ENCODE measurements at places on chromosomes 7 and 10.

DNA sequence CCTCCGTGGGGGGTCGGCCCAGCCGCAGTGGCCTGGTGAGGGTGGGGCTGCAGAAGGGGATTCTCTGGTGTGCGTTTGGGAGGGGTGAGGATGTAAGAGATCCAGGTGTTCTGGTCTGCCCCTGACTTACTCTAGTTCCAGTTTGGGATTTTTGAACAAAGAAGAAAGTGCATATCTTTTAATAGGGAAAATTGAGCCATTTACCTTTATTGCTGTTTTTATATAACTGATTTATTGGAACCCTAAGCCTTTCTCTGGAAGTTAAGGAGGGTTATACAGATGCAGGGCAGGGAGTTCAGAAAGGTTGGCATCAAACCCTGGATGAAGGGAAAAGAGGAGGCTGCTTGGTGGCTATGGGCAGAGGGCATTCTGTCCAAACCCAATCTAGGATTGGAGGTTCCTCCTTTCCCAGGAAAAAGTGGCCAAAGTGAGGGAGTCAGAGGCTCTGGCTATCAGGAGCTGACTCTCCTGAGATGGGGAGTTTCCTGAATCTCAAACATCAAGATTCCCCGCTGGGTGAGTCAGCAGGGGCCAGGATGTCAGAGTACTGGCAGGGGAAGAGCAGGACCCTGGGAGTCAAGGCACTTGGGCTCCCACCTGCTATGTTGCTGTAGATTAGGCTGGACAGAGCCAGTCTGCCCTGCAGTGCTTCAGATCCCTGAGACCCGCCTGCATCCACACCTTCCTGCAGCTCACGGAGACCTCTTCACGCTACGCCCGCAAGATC, 67.5 kb downstream of the CLIP2 start:
- DNase-seq: no peak

GRCh38 chr10:114458955-114459354, 54.7 kb upstream of the AFAP1L2 start:
- peak; percentile 63 for DNase-seq

DNA sequence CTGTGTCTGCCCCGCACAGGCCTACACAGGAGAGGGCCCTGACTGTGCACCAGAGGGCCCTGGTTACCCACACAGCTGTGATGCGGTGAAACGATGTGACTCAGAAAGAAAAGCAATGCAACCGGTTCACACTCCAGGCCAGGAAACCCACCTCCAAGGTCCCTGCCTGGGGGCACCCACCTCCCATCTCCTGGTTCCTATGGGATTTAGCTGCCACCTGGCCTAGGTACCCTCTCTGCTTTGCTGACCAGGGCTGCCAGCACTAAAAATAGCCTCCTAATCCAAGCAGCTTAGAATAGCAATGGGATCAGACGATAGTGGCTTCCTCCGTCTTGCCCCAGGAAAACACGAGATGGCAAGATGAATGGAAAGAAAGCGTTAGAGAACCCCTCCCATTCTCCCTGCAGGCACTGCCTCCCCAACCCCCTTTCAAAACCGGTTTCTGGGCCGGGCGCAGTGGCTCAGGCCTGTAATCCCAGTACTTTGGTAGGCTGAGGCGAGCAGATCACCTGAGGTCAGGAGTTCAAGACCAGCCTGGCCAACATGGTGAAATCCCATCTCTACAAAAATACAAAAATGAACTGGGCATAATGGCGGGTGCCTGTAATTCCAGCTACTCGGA, 12.4 kb downstream of the RBP3 start:
- DNase-seq: no peak

GRCh38 chr10:10891124-10892082, 126.3 kb upstream of the CELF2 start:
- no peak for DNase-seq

DNA sequence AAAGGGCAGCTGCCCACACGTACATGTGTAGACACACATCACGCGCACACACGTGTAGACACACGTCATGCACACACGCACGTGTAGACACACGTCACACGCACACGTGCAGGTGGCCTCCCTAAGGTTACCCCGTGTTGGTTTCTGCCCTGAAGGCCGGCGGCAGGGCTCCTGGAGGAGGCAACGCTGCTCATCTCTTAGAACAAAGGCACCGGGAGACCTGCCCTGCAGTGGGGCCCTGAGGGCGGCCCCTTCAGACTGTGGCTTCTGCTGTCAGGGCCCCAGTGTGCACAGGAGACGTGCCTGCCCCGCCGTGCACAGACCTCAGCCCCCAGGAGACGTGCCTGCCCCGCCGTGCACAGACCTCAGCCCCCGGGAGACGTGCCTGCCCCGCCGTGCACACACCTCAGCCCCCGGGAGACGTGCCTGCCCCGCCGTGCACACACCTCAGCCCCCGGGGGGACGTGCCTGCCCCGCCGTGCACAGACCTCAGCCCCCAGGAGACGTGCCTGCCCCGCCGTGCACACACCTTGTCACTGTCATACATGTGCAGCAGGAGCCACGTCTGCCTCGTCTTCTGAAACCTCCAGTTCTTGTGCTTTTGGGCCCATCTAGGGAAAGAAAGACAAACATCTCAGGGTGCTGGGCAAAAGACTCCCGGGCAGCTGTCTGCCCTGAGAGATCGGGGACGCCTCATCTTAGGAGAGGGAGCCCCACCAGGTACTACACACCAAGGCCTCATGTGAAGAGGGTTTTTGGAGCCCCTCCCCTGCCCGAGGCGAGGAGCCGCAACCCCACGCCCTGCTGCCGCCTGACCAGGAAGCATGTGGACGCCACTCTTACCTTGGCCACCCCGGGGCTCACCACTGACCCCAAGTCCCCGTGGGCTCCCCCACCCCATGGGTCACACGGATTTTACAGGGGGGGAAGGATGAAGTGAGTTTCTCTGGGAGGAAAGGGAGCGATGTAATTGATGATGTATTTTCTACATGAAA, 17.3 kb downstream of the CYP2W1 start:
- peak; percentile 92 for DNase-seq

DNA sequence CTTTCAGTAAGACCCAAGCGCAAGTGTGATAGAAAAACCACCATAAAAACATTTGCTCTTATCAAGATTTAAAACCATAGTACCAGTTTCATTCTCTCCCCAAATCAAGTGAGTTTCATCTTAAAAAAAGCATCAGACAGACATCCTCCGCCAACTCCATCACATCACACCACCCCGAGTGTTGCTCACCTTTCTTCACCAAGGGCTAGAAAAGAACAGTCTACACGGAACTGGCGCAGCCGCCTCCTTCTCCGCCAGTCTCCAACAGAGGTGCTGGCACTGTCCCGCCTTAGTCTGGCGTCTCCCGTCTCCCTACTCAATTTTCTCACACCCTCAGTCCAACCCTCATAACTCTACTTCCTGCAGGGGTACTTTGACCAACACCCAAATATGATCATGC, 46.9 kb upstream of the WIPI2 start:
- DNase-seq: no peak

GRCh38 chr10:31035266-31035798, 3.7 kb upstream of the ZNF438 start:
- no peak for DNase-seq

GRCh38 chr10:13039761-13040160, 38.2 kb upstream of the CCDC3 start:
- DNase-seq: peak; percentile 76

GRCh38 chr10:132546567-132547420, 9.2 kb downstream of the INPP5A start:
- no peak for DNase-seq

Measured in Karpas-422 (cell line).